ENCODE measurements at places on chromosomes 6 and 20.

DNA sequence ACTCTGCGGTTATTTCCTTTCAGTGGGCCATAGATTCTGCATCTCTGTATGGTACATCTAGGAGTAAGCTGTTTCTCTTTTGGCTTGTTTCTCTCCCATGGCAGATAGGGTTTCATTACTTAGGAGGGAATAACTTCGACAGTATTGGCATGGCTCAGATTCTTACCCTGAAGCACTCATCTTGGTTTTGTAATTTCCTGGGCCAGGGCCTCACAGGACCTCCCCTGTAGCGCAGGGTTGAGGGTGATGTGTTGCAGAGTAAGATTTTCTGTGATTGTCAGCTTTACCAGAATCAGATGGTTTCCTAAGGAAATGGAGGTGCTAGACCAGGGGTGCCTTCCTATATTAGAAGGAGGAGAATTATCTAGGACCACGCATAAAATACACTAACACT, 78.3 kb downstream of the STXBP5 start:
- DNase-seq, result no peak

DNA sequence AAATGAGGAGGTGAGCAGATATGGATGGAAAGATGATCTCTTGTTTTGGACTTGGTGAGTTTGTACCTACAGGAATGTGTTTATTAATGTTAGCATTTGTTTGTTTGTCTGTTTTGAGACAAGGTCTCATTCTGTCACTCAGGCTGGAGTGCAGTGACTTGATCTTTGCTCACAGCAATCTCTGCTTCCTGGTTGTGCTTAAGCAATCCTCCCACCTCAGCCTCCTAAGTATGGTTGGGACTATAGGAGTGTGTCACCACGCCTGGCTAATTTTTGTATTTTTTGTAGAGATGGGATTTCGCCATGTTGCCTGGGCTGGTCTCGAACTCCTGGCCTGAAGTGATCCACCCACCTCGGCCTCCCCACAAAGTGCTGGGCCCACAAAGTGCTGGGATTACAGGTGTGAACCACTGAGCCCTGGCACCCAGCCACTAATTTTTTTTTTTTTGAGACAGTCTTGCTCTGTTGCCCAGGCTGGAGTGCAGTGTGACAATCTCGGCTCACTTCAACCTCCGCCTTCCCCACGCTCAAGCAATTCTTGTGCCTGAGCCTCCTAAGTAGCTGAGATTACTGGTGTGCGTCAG, 7.1 kb downstream of the CASP8AP2 start:
- no peak for DNase-seq

GRCh38 chr6:10793695-10794094, 44.6 kb downstream of the MAK start:
- DNase-seq, result no peak

- no peak for DNase-seq
Observed at GRCh38 chr6:113457198-113457597, 399.9 kb upstream of the MARCKS start.

DNA sequence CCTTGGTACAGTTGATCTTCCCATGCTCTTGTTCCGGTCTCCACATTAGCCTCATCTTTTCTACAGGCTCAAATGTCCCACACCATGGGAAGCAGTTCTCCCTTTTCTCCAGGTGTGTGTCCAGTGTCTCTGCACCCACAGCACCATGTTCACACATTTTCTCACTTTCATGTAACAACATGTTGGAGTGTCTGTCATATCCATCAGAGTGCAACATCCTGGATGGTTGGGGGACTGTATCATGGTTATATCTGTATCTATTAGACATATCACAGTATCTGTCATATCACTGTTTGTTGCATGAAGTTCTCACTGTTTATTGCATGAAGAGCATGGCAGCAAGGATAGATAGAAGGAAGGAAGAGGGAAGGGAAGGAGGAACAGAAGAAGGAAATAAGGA, 635.6 kb downstream of the EPM2A start:
- no peak for DNase-seq

DNA sequence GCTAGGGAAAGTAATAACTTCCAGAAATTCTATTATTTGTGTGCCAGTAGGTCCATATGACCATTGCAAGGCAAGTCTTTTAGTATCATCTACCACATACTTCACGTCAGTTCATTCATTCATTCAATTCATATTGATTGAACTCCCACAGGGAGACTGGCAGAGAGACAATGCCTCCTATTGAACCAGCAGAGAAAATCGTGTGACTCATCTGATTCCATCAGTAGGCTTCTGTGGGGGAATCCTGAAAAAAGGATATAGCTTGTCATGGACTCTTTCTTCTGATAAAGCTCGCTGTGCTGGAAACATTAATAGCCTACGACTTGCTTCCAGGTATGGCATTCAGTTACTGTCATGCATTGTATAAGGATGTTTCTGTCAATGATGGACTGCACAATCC, 45.3 kb upstream of the CNR1 start:
- no peak for DNase-seq

DNA sequence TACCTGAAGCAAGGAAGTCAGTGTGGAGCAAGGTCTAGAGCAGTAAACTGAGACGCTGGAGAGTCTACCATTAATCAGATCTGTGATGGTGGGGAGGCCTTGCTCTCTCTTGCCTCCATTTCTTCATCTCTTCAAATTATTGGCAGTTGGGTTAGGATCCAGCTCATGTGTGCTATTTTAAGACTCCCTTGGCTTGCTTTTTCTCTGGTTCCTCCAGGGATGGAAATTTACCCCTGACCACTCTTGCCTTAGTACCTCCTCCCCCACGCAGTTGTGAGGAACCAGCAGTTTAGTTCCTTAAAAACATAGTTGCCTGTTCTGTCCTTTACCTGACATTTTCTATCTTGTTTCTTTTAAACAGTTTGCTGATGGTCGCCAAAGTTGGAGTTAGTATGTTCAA, 7.4 kb downstream of the TMEM14C start:
- peak; percentile 23 for DNase-seq
